ENCODE measurements at places on chromosomes 2 and 18. TPM values are rescaled to one million over a fixed set of nuclear protein-coding genes. Genes with fewer than 3 reads are reported as not detected.

- no peak for DNase-seq
Measured at GRCh38 chr2:230413479-230413878, 2.5 kb upstream of the SP100 start.

DNA sequence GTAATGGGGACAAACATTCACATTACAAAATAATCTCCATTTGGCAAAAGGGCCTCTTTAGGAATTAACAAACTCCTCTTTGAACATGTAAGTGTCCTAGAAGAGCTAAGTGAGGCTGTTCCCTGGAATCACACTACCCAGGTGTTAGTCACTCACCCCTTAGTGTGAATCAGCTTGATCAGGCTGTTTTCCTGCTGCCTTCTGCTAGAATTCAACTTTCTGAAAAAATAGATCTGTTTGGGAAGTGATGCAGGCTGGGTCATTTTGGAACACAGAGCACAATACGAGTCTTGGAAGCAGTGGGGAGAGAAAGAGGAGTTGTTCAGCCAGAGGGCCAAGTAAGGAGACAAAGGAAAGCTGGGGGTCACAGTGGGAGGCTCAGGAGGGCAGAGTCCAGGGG lies 40.0 kb downstream of the TTC32 start:
- DNase-seq: no peak

DNA sequence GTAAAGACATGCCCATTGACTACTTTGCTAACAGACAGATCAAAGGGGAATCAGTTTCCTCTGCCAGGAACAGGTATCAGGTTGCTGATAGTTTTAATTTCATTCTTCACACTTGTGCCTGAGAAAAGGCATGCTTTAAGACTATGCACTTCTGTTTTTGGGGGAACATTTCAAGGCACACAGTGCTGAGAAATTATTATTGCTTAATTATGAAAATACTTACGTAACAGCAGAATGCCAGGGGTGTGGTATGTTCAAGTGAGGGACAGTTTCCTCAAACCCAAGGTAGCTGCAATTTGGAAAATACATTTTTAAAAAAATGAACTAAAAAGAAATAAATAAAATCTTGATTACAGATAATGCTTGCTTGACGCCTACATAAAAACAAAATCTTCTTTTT lies 1746.1 kb upstream of the PIK3C3 start:
- no peak for DNase-seq

The NOL4 gene
- 6.5 TPM for polyA plus RNA-seq

The NGEF gene
- polyA plus RNA-seq: 22.9 TPM

DNA sequence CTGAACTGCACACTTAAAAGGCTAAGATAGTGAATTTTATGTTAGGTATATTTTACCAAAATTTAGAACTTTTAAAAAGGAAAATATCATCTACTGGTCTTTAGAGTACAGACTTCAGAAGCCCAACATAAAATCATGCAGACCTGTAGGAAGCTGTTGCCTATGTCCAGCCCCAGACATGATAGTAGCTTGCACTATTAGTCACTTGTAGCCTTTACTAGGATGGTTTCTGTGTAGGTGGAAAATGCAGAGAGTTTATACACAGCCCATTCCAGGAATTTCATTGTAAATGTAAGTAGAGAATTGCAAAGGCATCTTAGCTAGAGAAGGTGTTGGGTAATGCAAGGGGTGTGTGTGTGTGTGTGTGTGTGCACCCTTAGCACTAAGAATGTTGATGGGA lies 640.2 kb downstream of the RNF144A start:
- no peak for DNase-seq

The GAREM1 gene
- polyA plus RNA-seq: 11.8 TPM
